ENCODE measurements at places on chromosomes 7 and 10.

- DNase-seq: no peak
Measured at GRCh38 chr10:117457071-117457810, 82.0 kb upstream of the PDZD8 start.

DNA sequence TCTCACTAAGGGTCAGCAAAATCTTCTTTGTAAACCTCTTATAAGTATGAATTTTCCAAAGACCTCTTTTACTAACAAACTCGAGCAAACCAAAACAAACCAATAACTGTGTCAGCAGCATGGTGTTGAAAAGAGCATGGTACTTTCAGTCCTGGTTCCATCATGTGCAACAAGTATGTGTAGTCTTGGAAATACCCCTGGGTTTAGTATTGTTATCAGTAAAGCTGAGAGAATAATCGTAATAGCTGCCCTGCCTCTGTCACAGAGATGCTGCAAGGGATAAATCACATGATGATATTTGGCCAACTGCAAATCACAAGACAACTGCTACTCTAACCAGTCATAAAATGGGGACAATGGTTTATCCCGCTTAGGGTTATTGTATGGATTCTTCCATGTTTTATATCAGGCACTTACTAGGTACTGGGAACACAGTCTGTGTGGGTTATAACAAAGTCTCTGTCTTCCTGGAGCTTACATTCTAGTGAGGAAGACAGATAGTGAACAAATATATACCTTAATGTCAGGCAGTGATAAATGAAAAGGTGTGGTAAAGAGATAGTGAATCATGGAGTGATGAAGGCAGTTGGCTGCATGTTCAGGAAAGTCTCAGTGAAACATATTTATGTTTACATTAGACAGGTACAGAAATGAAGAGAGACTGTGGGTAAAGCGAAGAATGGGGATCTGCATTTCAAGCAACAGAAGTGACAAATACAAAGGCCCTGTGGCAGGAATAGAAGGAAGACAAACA, 60.5 kb upstream of the C10orf90 start:
- no peak for DNase-seq

GRCh38 chr10:123139165-123139520, 3.4 kb downstream of the HMX3 start:
- no peak for DNase-seq

GRCh38 chr10:130924138-130924819, 387.2 kb downstream of the TCERG1L start:
- DNase-seq: no peak

- DNase-seq: no peak
Measured at GRCh38 chr10:100223879-100224278, 5.5 kb downstream of the CHUK start.

- DNase-seq: no peak
Measured at GRCh38 chr7:66036788-66037187, 38.8 kb upstream of the ASL start.

- no peak for DNase-seq
Measured at GRCh38 chr10:121526801-121527221, 71.4 kb downstream of the FGFR2 start.

GRCh38 chr7:136142583-136142982, 165.4 kb upstream of the MTPN start:
- DNase-seq: no peak

- DNase-seq: no peak
Measured at GRCh38 chr7:69780379-69780778, 182.1 kb downstream of the AUTS2 start.

GRCh38 chr10:132860532-132860931, 74.6 kb upstream of the NKX6-2 start:
- DNase-seq: no peak

DNA sequence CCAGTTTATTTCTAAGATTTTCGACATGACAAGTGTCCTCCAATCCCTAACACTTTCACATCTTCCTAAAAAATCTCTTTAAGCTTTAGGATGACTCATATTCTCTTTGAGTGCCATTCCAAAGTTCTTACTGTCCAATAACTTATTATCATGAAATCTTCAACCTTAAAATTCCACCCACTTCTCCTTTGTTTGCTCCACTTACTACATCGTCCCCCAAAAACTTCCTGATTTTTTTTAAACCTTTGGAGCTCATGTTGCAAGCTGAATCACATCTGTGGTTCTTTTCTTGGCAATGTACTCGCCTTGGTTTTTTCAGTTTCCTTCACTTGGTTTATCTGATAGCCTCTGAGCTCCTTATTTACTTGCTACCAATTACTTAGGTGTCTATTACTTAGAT, 39.2 kb upstream of the JCAD start:
- DNase-seq: no peak

GRCh38 chr7:155455132-155455693, 2.7 kb upstream of the EN2 start:
- peak; percentile 31 for DNase-seq

- no peak for DNase-seq
Measured at GRCh38 chr10:56632537-56632936, 271.5 kb upstream of the ZWINT start.

- DNase-seq: no peak
Measured at GRCh38 chr7:24036033-24036412, 248.0 kb upstream of the NPY start.

GRCh38 chr7:36204929-36205635, 52.0 kb downstream of the EEPD1 start:
- DNase-seq: no peak

- peak; percentile 78 for DNase-seq
Measured at GRCh38 chr10:71727738-71728737, 8.5 kb upstream of the C10orf105 start.

DNA sequence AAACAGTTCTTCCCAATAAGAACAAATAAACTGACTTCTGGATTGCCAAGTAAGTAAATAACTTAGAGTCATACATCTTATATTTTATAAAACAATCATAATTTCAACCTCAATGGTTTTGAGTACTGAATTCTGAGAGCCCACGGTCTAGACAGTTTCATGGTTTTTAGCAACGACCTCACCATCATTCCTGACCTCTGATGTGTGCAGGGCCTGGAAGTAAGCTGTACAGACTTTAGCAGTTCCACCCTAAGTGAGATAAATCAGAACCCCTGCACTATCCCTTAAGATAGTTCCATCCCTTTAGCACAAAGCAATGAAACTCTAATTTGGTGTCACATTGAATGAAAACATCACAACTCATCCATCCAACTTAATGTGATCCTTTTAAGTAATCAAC, 86.0 kb downstream of the NEBL start:
- no peak for DNase-seq

DNA sequence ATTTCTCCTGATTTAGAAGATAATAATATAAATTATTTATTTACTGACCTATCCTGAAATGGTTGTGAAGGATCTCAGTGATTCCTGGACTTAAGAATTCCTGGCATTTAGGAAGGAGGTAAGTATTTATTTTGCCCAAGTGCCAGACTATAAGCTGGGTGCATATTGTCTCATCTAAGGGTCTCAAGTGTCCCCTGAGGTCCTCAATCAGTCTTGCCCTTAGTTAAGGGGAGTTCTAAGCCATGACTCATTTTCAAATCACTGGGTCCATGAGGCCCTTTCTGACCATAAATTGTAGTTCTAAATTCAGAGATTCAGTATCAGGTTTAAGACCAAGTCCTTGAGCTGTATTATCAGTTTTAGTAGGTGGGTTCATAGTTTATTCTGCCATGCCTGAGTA, 251.6 kb upstream of the MEOX2 start:
- no peak for DNase-seq

DNA sequence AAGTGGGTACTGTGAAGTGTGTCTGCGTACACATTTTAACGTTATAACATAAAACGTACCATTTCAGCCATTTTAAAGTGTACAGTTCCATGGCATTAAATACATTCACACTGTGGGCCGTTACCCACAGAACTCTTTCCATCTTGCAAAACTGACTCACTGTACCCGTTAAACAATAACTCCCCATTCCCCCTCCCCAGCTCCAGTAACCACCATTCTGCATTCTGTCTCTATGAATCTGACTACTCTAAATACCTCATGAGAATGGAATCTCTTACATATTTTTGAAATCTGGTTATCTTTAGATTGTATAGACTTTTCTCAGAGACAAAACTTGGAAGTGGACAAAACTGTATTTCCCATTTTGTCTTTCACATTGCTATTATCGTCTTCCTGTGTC, 9.3 kb downstream of the ARL3 start:
- DNase-seq: no peak

GRCh38 chr10:31940839-31941653, 12.4 kb upstream of the ARHGAP12 start:
- DNase-seq: no peak

DNA sequence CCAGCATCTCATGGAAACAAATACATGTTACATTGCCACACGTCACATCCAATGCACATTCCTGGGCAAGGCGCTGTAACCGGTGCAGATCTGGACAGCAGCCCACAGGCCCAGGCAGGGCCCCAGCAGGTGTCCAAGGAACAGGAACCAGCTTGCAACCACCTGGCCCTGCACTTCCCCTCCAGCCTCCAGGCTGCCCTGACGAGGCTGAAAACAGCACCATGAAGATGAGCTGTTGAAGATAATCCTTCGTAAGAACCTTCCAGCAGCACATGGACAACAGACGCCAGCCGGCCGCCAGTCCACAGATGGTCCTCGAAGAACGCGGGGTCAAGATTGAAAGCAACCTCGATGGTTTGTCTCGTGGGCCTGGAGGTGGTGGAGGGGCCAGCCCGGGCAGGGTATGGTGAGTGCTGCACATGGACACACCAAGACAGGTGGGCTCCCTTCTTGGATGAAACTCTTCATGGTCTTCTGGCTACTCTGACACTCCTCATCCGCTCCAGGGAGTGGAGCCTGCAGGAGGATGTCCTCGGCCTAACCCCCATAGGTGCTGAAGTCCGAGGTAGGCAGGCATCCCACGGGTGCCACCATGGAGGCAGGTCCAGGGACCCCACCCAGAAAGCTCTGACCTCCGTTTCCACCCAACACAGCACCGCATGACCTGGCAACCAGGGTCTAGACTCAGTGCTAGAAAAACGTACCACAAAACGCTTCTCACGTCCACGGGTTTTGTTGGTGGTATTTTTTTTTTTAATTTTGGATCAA, 22.9 kb downstream of the PDGFA start:
- no peak for DNase-seq

DNA sequence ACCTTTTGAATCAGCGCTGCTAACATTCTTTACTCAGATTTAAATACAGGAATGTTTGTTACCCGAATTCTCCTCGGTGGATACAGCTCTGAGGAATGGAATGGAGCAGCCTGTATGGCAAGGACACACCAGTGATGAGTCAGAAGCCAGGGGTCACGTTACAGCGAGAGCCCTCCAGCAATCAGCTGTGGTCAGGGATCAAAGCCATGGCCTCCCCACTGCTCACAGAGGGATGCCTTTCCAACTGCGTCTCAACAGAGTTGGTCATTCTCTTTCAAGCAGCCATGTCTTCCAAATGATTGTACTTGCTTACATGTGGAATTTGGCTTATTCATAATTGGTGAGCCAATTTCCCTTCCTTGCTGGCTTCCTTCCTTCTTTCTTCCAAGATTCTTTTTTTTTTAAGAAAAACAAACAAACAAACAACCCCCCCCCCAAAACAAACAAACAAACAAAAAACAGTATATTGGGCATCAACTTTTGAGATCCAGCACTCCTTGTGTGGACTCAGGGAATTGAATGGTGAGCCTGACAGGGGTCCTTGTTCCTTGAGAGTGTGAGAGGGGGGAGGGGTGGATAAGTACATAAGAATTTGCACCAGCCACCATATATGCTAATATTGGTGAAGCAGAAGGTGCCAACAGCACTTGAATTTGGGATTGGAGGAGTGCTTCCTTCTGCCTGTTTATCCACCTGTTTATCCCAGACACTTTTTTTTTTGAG, 100.2 kb downstream of the ATXN7L1 start:
- no peak for DNase-seq

DNA sequence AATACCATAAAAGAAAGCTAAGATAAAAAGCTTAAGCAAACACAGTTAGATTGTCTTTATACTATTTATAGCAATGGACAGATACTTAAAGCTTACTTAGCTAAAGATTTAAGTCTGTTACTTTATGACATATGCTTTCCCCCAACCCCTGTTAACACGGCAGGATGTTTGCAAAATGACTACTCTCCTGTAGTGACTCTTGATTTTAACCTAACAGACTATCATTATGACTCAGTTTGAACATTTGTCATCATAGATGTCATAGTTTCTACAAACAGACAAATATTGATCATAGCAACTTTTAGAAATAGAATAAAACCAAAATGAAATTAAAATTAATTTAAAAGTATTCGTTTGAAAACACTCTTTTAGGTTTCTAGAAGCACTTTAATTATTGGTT, 7.8 kb upstream of the COMMD3 start:
- DNase-seq: peak; percentile 65

DNA sequence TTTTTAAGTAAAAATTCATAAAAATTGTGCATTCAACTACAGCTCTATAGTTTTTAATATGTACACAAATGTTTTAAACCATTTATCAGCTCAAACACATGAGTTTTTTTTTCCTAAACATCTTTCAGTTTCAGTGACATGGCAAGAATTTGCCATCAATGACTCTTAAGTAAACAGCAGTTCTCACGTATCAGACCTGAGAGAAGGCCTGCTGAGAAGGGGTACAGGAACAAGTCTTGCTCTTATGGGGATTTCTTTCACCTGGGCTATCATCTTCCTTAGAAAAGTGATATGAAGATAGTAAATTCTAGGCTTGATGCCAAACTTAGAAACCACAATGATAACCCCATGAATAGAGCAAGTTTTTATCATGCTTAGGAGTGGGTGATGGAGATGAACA, 467.8 kb downstream of the ARL4A start:
- no peak for DNase-seq

DNA sequence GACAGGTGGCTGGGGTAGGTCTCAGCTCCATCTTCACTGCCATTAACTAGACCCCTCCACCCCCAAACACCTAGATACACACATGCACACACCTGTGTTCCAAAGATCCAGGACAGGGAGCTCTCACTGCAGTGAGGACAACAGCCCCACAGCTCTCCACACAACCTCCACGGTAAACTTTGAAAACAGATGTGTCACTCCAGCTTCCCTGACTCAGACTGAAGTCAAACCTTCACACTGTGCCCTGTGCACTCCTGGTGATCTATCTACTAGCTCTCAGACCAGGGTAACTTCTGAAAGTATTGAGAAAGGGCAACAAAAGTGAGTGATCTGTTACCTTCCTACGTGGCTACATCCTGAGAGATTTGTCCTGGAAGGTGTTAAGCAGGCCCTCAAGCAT, 519.8 kb downstream of the XPNPEP1 start:
- no peak for DNase-seq
